ENCODE measurements at places on chromosomes 11 and 22.

GRCh38 chr22:46150655-46151477 is 540 bp downstream of the PPARA start:
- DNase-seq = no peak

DNA sequence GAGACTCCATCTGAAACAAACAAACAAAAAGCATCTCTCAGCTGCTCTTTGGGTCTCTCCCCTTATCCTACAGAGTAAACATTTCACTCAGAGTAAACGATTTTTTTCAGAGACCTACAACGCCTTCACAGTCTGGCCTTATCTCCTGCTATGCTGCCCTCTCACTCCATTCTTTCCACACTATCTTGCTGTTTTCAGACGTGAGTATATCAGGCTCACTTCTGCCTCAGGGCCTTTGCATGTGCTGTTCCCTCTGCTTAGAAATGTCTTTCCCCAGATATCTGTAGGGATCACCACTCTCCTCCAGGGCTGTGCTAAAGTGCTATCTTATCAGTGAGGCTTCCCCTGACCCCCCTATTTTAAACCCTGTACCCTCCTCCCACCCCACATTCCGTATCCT is 6.5 kb downstream of the RIBC2 start:
- DNase-seq = no peak

GRCh38 chr22:49773531-49773930 is 54.1 kb downstream of the BRD1 start:
- no peak for DNase-seq

- DNase-seq = no peak
Measured at GRCh38 chr11:87299041-87299481, 261.3 kb downstream of the TMEM135 start.

Data from glomerular endothelial cell (primary cell).